Astrocyte of the spinal cord (primary cell): ENCODE measurements at places on chromosomes 13 and 19.
A peak's percentile ranks its signal among the peaks of the same experiment; 100 is the strongest.

DNA sequence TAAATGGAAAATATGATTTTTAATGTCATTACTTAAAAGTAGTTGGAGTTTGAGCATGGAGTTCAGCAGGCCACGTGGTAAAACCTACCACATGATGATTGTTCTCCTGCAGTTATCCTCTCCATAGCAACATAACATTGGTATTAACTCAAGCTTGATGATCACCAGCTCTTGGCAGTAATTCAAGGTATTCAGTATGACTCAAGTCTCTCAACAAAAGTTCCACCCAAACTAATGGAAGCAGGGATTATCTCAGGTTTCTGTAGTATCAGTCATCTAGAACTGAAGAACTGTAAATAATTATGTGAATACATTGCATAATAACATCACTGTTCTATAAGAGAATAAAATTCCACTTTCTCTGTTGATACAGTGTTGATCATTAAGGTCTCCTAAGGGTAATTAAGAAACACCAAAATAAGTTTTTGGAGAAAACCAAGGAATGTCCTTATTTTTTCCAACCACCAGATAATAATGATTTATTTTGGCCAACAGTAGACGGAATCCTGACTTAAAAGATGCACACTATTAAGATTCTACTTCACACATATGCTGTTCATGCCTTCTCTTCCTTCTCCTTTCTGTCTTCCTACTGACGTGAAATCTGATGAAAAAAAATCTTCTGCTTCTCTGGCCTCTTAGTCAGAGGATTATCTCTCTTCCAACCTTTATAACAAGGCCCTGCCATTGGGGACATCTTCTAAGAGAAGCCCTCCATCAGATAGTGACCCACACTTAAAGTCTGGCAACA, 1092.3 kb downstream of the EFNB2 start:
- DNase-seq = peak; percentile 99

DNA sequence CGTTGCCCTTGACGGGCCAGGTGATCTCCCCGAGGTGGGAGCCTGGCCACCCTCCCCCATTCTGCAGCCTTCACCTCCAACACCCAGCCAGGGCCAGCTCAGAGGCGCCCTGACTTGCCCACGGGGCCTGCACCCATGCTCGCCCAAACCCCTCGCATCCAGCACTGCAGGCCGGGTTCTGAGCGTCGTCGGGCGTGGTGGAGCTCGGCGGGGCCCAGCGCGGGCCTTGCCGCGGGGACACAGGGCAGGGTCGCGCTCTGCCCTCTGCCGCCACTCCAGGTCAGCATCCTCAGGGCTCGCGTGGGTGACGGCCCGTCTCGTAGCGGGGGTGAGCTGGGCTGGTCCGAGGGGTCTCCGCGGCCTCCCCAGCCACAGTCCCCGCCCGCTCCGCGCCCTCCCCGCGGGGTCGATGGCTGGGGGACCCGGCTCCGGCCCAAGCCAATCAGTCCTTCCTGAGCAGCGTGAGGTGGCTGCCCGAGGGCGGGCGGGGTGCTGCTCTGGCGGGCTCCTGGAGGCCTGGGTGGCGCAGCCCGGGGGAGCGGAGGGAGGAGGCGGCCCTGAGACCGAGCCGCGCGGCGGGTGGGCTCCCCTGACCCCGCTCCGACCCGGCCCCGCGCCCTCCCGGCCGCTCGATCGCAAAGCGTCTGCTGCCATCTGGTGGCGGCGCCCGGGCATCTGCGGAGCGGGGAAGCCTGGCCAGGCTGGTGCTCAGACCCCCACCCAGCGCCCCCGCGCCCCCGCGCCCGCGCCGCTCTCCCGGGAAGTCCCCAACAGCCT, 61.4 kb downstream of the CCNE1 start:
- DNase-seq = no peak

GRCh38 chr13:36789061-36789460, 30.0 kb upstream of the RFXAP start:
- no peak for DNase-seq

DNA sequence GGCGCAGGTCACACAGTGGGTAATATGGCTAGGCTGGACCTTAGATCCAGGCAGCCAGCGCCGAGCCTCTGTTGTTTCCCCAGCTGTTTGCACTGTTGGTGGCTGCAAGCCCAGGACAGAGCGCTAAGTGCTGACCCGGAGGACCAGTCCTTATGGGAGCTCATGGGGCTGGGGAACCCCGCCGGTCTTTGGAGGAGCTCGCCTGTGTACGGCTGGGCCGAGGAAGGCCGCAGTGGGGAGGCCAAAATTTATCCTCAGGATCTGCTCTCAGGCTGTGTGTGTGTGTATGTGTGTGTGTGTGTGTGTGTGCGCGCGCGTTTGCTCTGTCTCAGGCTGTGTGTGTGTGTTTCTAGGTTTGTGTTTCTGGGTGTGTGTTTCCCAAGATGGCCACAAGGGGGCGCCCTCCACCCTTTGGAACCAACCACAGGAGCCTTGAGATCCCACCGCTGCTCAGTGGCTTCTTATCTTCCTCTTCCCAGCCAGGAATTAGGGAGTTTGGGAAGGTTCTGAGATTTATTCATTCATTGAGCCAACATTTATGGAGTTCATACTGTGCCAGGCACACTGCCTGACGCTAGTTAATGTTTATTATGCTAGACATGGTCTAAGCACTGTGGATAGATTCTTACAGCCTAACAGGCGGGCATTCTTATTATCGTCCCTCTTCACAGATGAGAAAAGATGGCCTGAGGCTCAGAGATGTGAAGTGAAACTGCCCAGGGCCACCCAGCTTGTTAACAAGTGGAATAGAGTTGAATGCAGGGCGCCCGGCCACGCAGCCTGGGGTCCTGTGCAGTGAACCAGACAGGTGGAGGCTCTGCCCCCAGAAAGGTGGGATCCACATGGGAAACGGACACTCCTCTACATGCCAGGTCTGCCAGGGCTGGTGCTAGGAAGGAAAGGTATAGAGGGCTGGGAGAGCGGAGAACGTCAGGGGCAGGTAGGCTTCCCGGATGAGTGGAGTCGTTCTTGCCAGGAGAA, 13.0 kb downstream of the PGLYRP1 start:
- peak; percentile 62 for DNase-seq

- DNase-seq = no peak
Observed at GRCh38 chr13:38703255-38703654, 16.4 kb downstream of the FREM2 start.

- no peak for DNase-seq
Observed at GRCh38 chr13:113631341-113632095, 26.5 kb downstream of the ATP4B start.

- no peak for DNase-seq
Observed at GRCh38 chr13:60794751-60795150, 397.7 kb downstream of the TDRD3 start.

- no peak for DNase-seq
Observed at GRCh38 chr13:108270442-108270841, 924 bp downstream of the TNFSF13B start.

DNA sequence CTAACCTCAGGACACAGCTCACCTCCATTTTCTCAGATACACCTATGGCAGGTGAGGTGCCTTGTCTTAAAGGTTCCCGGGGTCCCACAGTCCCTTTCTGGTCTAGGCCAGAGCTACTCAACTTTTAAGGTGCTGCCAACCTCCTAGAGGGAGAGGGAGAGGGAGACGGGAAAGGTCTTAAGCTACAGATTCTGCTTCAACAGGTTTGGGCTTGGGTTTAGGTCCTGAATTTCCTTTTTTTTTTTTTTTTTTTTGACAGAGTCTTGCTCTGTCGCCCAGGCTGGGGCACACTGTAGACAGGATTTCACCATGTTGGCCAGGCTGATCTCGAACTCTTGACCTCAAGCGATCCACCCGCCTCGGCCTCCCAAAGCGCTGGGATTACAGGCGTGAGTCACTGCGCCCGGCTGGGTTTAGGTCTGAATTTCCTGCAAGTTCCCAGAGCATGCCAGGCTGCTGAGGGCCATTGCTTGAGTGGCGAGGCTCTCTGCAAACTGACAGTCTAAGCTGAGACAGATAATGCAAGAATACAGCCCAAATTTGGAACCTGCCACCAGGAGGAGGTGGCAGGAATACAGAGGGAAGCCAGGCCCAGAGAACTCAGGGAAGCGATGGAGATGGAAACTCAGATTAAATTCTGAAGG, 7.8 kb upstream of the SYCN start:
- DNase-seq = no peak
